ENCODE measurements at places on chromosomes 11 and 22.

GRCh38 chr11:12275818-12276217 is 101.6 kb upstream of the PARVA start:
- DNase-seq: no peak

GRCh38 chr11:47276923-47277322 is 7.0 kb downstream of the MADD start:
- DNase-seq: no peak

DNA sequence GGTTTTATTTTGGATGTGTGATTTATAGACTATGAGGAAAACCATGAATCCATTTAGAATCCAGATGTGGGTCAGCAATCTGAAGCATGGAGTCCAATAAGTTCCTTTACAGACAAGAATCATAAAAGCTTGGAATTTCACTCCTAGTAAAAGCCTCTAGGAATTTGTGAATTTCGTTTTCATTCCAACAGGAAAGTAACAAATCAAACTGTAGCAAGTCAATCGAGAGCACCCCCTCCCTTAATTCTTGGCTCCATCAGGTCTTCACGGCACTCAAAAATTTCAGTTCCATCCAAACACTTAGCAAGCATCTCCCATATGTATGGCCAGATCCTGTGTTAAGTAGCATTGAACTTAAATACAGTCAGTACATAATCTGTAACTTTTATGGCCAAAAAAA is 143.6 kb upstream of the POU2AF2 start:
- DNase-seq: no peak

- DNase-seq: no peak
Measured at GRCh38 chr11:46342239-46342638, 5.0 kb upstream of the DGKZ start.

- DNase-seq: no peak
Measured at GRCh38 chr11:107623183-107623582, 32.2 kb downstream of the ELMOD1 start.

DNA sequence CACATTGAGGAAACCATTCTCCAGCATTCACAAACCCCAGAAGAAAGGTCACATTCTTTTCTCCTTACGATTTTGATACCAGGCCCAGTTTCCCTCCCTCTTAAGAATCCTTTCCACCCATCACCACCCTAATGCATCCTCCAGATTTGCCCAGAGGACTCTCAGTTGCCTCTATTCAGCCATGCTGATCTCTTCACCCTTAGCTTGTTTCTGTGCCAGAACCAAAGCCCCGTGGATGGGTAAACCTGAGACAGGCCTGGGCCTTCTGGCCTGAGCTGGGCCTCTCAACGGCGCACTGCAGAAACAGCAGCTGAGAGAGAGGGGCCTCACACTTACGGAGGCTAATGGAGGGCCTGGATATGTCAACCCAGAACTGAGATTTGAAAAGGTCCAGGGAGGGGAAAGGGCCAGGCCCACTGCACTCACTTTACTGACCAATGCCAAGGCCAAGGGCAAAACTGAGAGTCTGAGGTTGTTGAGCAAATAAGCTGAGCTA is 32.2 kb upstream of the OAF start:
- no peak for DNase-seq

- DNase-seq: no peak
Measured at GRCh38 chr11:129842138-129842537, 26.5 kb downstream of the TMEM45B start.

GRCh38 chr11:69890476-69890875 is 71.3 kb upstream of the FGF3 start:
- no peak for DNase-seq

- no peak for DNase-seq
Measured at GRCh38 chr11:104462341-104462740, 298.4 kb upstream of the PDGFD start.

DNA sequence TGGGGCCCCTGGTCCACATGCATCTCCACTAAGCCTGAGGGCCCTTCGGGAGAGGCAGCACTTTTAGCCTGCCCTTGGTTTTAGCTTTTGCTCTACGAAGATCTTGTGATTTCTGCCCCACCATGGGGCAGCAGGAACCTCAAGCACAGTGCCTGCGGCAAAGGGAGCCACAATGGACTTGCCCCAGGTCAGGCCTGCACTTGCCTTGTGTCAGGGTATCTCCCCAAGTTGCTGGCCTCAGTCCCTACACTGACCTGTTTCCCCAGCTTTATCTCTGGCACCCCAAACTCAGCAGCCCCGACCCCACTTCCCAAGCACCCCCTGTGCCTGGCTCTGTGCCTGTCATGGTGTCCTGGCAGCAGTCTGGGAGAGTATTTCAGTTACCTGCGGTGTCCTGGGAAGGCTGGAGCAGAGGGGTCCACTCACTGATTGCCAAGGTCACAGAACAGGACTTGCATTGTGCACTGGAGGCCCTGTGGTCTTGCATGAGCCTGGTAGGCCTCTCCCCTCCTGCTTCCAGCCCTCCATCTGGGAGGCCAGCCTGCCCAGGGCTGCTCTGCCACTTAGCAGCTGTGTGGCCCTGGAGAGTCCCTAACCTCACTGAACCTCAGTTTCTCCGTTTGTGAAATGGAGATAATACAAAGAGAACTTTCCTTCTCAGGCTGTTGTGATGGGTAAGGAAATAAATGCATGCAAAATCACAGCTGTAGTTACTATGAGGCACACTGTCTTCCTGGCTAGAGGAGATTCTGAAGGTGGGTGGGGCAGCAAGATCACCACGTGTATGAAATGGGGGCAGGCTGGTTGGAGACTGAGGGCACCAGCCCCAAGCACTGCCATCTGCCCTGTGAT is 3.6 kb upstream of the AIFM3 start:
- no peak for DNase-seq

DNA sequence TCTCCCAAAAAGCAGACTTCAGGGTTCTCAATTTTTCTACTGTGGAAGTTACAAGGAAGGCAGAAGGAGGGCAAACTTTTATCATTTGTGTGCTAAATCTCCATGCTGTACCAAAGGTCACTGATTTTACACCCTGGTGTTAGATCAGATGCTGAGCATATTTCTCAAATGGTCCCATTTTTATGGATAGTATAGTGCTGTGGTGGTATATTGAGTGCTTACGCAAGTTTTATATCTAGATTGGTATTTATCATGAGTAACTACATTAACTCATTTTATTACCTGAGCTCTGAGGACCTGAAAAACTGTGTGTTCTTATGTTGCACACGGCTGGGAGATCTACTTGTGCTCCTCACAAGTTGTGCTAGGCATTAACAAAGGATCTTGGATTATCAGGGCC is 75.1 kb downstream of the PRR5L start:
- DNase-seq: no peak

GRCh38 chr11:64665411-64665821 is 57.6 kb downstream of the NRXN2 start:
- no peak for DNase-seq

GRCh38 chr11:18715476-18715875 is 10.5 kb downstream of the IGSF22 start:
- no peak for DNase-seq

- no peak for DNase-seq
Measured at GRCh38 chr11:42243385-42243784, 783.9 kb upstream of the LRRC4C start.

DNA sequence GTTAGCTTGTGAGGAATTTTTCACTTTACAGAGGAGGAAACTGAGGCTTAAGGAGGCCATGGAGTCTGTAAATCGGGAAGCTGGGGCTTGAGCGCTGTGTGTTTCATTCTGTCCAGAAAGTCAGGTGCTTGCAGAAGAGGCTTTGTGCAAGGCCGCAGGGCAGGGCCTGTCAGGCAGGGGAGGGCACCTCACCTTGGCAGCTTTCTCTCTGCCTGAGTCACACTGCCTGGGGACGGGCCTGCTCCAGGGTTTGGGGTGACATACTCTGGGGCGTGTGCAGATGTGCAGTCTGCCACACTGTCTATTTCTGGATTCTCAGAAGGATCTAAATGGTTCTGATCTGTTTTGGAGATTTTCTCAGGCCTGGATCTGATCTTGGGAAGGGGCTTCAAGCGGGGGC is 8.4 kb downstream of the INCENP start:
- DNase-seq: no peak

- no peak for DNase-seq
Measured at GRCh38 chr22:33913188-33913587, 7.1 kb downstream of the LARGE1 start.

DNA sequence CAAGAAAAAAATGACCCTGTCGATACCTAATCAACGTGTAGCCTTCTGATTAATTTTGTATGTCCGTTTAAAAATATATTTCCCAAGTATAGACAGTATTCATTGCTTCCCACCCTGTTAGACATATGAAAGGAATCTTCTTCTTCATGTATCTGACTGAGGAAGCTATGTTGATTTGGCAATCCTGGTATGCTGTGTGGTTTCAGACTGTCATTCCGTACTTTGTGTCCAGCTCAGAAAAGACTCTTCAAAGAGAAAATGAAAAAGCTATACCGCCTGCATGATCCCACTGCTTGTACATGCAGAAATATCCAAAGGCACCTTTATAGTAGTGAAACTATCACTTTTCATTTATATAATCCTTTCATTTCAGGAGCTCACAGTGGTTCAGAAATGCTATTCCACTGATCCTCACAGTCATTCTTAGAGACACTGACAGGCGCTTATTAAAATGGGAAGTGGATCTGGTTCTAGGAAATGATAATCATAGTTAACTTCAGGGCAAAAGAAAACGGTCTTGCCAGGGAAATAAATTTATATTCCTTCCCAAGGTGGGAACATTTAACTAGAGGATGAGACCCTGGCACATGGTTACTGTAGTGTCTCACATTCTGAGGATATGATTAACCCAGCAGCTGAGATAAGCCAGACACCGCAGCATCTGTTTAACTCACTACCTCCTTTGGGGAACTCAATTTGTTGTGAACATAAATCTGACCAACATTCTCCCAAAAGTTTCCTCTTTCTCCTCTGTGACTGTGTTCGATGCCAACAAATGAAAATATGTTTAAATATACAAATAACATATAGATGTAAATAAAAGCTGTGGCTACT is 599.2 kb upstream of the LUZP2 start:
- DNase-seq: no peak

- no peak for DNase-seq
Measured at GRCh38 chr11:113415343-113415742, 27.8 kb downstream of the ANKK1 start.

- DNase-seq: peak; percentile 37
Measured at GRCh38 chr11:47186076-47186699, at the start of gene PACSIN3. Gene PACSIN3, minus strand, starts transcription at chr11:47186434. Its CDS starts 3,707 bp downstream, at chr11:47182727.

- DNase-seq: no peak
Measured at GRCh38 chr11:78995171-78995570, 420.5 kb upstream of the NARS2 start.

GRCh38 chr11:12087075-12088004 is 23.1 kb upstream of the MICAL2 start:
- peak; percentile 25 for DNase-seq

GRCh38 chr11:35792148-35792845 is 129.7 kb downstream of the TRIM44 start:
- no peak for DNase-seq

All from T-helper 1 cell (primary cell).